ENCODE measurements at places on chromosomes 3 and 15. TPM values are rescaled to one million over a fixed set of nuclear protein-coding genes. Genes with fewer than 3 reads are reported as not detected.

WDR72 gene
- total RNA-seq: 5.8 TPM

CDC25A gene
- total RNA-seq: 19.6 TPM

PRTG gene
- total RNA-seq: not detected

HDAC11 gene
- total RNA-seq: 16.1 TPM

LRRIQ4 gene
- total RNA-seq: not detected

NLGN1 gene
- not detected for total RNA-seq

CLDN11 gene
- total RNA-seq: 0.22 TPM

MCF2L2 gene
- total RNA-seq: 1.5 TPM

PRSS50 gene
- not detected for total RNA-seq

GHRL gene
- not detected for total RNA-seq

GRCh38 chr3:79886204-79886603 is 118.4 kb upstream of the ROBO1 start:
- H3K27me3 ChIP-seq: no peaks in the 10 kb centered on the region
- H3K36me3 ChIP-seq: no peaks in the 10 kb centered on the region
- H3K4me1 ChIP-seq: no peaks in the 10 kb centered on the region
- DNase-seq: no peak
- H3K27ac ChIP-seq: no peak overlapping the region
- H3K4me3 ChIP-seq: no peak overlapping the region

GRCh38 chr3:177835008-177835407 is 637.7 kb upstream of the TBL1XR1 start:
- no peak overlapping the region for H3K27ac ChIP-seq
- H3K27me3 ChIP-seq: no peaks in the 10 kb centered on the region
- no peak overlapping the region for H3K4me3 ChIP-seq
- peaks cover 18% of the 10 kb centered on the region for H3K4me1 ChIP-seq
- no peaks in the 10 kb centered on the region for H3K36me3 ChIP-seq

- H3K4me3 ChIP-seq: peak overlapping the region; percentile 11
- peak; percentile 78 for DNase-seq
- no peaks in the 10 kb centered on the region for H3K36me3 ChIP-seq
- H3K4me1 ChIP-seq: peaks cover 20% of the 10 kb centered on the region
- peak overlapping the region; percentile 60 for H3K27ac ChIP-seq
- H3K27me3 ChIP-seq: no peaks in the 10 kb centered on the region
Observed at GRCh38 chr3:184005941-184006507, 11.7 kb downstream of the ABCC5 start.

DNA sequence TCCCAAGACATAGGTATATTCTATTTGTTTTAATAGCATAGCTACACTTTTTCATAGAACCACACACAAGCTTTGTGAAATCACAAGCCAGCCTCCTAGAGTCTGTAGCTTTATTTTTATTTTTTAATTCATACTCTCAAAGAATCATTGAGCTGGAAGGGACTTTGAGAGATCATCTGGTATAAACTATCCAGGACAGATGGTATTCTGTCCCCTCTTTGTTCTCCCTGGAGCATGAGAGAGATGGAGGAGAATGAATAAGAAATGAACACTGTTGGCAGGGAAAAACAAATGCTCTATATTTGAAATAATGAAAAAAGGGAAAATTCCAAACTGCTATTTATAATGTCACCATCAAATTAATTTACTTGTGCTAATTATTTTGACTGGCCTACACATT is 338.7 kb upstream of the IL12A start:
- H3K4me1 ChIP-seq: no peaks in the 10 kb centered on the region
- no peak for DNase-seq
- no peaks in the 10 kb centered on the region for H3K27me3 ChIP-seq
- no peak overlapping the region for H3K4me3 ChIP-seq

- DNase-seq: no peak
- H3K27ac ChIP-seq: no peak overlapping the region
- no peaks in the 10 kb centered on the region for H3K36me3 ChIP-seq
- 0 out of 2 replicates have a peak, but pooled peaks cover 3% of the 10 kb centered on the region for H3K27me3 ChIP-seq
- no peaks in the 10 kb centered on the region for H3K4me1 ChIP-seq
- H3K4me3 ChIP-seq: no peak overlapping the region
Observed at GRCh38 chr15:78651007-78651406, 10.0 kb upstream of the CHRNB4 start.

DNA sequence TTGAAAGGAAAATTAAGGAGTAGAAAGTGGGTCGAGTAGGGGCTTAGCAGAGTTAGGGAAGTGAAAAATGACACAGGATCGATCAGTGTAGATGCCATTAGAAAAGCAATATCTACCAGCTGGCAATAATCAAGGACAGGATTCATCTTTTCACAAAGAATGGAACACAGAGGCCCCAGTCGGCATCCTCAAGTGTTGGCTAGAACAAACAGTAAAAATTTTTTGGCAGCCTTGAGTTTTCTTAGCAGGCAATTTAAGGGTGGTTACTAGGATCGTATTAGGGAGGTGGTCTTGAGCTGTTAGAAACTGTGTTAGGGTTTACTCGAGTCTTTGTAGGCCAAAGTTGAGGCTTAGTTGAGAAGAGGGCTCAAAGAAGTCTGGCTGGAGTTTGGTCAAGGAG is 658.8 kb upstream of the SGO1 start:
- H3K27ac ChIP-seq: no peak overlapping the region
- H3K27me3 ChIP-seq: no peaks in the 10 kb centered on the region
- no peaks in the 10 kb centered on the region for H3K36me3 ChIP-seq
- H3K4me1 ChIP-seq: no peaks in the 10 kb centered on the region
- H3K4me3 ChIP-seq: no peak overlapping the region

DNA sequence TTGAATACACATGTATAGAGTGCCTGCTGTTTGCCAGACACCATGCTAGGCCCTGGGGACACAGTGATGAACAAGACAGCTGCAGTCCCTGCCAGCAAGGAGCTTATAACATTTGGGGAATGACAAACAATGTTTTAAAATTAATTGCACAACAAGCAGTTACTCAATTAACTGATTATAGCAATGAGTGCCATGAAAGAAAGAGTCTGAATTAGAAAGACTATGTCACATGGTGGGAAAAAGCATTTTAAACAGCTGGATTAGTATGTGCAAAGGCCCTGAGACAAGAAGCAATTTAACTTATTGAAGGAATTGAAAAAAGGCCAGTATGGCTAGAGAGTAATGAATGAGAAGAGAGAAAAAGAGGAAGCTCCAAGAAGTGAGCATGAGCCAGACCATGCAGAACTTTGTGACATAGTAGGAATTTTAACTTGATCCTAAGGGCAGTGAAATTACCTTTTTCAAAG is 64.5 kb upstream of the PLXNA1 start:
- H3K36me3 ChIP-seq: no peaks in the 10 kb centered on the region
- DNase-seq: no peak
- H3K27ac ChIP-seq: no peak overlapping the region

DNA sequence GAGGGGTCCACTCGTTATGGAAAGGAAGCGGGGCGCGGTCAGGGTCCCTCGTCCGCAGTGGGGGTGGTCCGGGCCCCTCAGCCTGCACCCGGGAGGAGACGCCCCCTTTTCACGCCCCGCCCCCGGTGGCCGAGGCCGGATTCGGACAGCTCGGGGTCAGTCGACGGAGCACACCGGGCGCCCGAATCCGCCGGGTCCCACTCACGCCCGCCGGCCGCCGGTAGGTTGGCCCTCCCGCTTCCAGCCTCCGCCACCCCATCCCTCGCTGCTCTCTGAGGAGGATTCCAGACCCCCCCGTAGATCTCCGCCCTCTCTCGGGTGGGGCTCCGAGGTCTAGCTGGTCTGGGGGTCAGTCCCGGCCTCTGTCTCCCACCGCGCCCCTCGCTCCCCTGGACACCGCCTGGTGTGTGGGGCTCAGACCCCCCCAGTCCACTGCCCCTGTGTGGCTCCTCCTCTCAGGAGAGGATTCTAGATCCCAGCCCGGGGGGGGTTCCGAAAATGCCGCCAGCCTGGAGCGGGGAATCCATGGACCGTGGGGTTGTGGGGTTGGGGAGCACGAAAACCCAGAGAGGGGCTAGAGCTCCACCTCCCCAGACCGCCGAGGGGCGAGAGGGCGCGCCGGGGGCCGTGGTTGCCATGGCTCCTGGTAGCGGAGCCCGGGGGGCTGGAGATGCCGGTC is 725 bp downstream of the CHL1 start:
- no peak overlapping the region for H3K4me3 ChIP-seq
- H3K27ac ChIP-seq: no peak overlapping the region
- H3K36me3 ChIP-seq: no peaks in the 10 kb centered on the region
- H3K4me1 ChIP-seq: no peaks in the 10 kb centered on the region

- H3K36me3 ChIP-seq: no peaks in the 10 kb centered on the region
- H3K4me3 ChIP-seq: no peak overlapping the region
- peaks cover 7% of the 10 kb centered on the region for H3K27me3 ChIP-seq
- no peak overlapping the region for H3K27ac ChIP-seq
- no peak for DNase-seq
Observed at GRCh38 chr15:79516155-79516554, 84.0 kb downstream of the MINAR1 start.

DNA sequence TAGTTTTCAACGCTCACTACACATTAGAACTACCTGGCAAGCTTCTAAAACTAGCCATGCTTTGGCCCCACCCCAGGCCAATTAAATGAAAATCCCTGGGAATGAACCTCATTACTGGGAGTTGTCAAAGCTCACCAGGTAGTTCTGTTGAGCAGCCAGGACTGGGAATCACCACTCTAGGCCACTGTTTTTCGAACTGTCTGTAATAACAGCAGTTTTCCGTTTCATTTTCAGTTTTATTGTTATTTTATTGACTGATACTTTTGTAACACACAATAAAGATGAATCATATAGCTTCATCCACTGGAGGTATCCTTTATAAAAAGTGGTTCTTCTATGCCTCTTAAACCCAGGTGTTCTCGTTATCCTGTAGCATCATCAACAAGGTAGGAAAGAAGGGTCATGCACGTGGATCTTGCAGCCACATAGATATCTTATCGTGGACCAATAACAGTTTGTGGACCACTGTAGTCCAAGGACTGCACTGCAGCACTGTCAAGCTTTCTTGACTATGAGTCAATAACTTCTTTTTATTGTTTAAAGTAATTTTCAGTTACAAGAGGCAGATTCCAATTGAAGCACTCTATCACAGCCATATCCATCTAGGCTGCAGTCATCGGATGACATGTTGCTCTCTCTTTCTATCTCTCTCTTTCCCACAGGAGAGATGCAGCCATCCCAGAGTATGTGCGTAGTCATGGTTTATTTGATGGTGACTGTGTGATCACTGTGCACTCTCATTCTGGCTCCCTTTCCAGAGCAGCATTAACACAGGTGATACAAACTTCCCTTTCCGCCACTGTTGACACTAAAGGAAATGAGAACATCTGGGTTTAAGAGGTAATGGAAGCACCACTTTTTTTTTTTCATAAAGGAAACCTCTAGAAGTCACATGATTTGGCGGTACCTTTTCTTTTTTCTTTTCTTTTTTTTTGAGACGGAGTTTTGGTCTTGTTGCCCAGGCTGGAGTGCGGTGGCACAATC is 39.0 kb upstream of the BLM start:
- H3K4me1 ChIP-seq: peaks cover 13% of the 10 kb centered on the region
- H3K27me3 ChIP-seq: no peaks in the 10 kb centered on the region
- no peaks in the 10 kb centered on the region for H3K36me3 ChIP-seq

- H3K36me3 ChIP-seq: no peaks in the 10 kb centered on the region
- H3K27ac ChIP-seq: no peak overlapping the region
- no peak for DNase-seq
- no peaks in the 10 kb centered on the region for H3K27me3 ChIP-seq
- H3K4me3 ChIP-seq: no peak overlapping the region
Observed at GRCh38 chr3:77933926-77934325, 894.0 kb downstream of the ROBO2 start.

DNA sequence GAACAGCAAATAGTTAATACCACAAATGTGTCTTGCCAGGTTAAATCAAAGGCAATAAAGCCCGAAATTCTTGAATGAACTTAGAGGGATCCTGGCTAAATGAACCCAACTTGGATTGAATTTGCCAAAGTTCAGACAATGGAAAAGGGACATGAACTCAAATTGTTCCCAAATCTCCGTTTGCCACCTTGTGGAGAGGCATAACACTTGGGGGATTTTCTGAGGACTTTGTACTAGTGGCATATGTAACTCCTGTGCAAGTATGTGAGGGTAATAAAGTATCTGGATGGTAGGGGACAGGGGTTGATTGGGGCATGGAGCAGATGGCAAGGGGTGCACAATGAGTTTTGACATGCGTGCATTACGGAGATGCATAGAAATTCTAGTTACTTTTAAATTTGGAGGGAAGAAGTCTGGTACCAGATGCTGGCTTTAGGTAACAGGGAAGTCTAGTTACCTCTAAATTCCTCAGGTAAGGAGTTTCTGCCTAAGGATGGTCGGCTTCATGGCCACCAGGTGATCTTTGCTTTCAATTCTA is 1.2 kb upstream of the TCAIM start:
- H3K4me3 ChIP-seq: peak overlapping the region; percentile 80
- H3K4me1 ChIP-seq: peaks cover 7% of the 10 kb centered on the region
- H3K27ac ChIP-seq: peak overlapping the region; percentile 84
- no peaks in the 10 kb centered on the region for H3K27me3 ChIP-seq
- DNase-seq: no peak

- no peak for DNase-seq
- peaks cover 39% of the 10 kb centered on the region for H3K27me3 ChIP-seq
- H3K4me3 ChIP-seq: no peak overlapping the region
- H3K36me3 ChIP-seq: no peaks in the 10 kb centered on the region
- H3K27ac ChIP-seq: no peak overlapping the region
- H3K4me1 ChIP-seq: no peaks in the 10 kb centered on the region
Observed at GRCh38 chr3:123004201-123004918, 23.2 kb downstream of the SEMA5B start.
